ENCODE measurements at places on chromosomes 2 and 18. TPM values are rescaled to one million over a fixed set of nuclear protein-coding genes. Genes with fewer than 3 reads are reported as not detected.

RAB6C gene
- total RNA-seq = not detected

SERPINB10 gene
- total RNA-seq = not detected

RESP18 gene
- not detected for total RNA-seq

AMMECR1L gene
- 26.2 TPM for total RNA-seq

PLCD4 gene
- 0.59 TPM for total RNA-seq

CHAC2 gene
- 2.1 TPM for total RNA-seq

Data from smooth muscle cell of the umbilical artery (primary cell).